ENCODE measurements at places on chromosomes 1 and 21.

GRCh38 chr1:4944911-4945310, 290.5 kb downstream of the AJAP1 start:
- DNase-seq: no peak

- no peak for DNase-seq
Observed at GRCh38 chr21:38631676-38632075, 133.4 kb upstream of the ERG start.

DNA sequence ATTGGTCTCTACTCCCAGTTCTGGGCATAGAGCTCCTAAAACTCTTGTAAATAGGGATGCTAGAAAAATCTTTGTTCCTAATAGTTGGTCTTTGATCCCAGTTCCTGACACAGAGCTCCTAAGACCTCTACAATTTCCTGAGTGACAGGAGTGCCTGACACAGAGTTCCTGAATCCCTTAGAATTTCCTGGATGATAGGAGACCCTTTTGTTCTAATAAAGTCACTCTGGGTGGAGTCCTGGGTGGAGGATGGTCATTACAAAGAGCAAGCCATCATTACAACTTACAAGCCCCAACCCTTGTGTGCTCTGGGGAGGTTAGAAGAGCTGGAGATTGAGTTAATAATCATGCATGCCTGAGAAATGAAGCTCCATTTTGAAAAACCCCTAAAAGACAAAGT, 58.4 kb downstream of the ZZZ3 start:
- DNase-seq: no peak

DNA sequence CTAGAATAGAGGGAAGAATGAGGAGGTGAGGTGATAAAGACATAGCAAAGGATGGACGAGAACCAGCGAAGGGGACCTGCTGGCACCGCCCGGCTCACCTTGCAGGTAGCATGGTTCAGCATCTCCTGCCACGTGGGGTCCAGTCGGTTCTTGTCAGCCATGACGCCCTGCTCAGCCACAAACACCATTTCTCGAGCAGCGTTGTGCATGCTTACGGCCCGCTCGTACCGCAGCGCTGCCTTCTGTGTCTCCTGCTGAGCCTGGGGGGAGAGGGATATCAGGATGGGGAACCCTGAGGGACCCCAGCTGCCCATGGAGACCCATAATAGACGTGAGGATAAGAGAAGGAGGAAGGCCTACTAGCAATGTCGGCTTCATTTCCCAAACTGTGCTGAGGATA, 11.4 kb downstream of the SH3BP5L start:
- no peak for DNase-seq

DNA sequence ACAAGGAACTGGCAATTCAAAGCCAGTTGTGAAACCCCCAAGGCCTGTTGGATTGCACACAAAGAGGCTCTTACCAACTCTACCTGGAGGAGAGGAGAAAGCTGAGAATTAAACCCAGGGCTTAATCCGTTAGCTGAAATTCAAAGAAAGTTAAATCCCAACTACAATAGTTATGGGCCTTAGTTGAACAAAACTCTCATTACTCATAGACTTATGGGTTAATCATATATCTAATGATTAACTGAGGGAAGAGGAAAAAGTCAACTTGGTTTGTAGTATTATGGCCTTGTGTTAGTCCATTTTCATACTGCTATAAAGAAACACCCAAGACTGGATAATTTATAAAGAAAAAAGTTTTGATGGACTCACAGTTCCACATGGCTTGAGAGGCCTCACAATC, 838.2 kb upstream of the ADGRL2 start:
- no peak for DNase-seq

DNA sequence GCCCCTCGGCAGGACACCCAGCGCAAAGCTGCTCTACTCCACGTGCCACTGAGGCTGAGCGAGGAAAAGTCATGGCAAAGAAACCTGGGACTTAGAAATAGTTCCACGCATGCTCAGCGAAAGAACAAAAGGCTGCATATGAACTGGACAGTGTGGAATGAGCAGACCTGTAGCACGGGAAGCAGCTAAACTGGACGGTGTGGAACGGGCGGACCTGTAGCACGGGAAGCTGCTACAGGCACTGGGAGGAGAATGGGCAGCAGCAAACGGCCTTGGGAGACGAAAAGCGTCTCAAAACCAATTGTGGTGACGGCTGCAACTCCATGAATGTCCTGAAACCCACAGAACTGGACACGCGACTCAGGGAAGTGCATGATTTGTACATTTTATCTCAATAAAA, 15.6 kb downstream of the SSU72 start:
- DNase-seq: no peak

- DNase-seq: no peak
Observed at GRCh38 chr1:234911787-234912186, 216.8 kb downstream of the TOMM20 start.

- DNase-seq: no peak
Observed at GRCh38 chr1:13516606-13517005, 2.8 kb upstream of the LRRC38 start.

- DNase-seq: no peak
Observed at GRCh38 chr1:171310661-171311087, 3.3 kb upstream of the FMO4 start.

- peak; percentile 86 for DNase-seq
Observed at GRCh38 chr21:33109574-33110339, 39.8 kb downstream of the OLIG1 start.

DNA sequence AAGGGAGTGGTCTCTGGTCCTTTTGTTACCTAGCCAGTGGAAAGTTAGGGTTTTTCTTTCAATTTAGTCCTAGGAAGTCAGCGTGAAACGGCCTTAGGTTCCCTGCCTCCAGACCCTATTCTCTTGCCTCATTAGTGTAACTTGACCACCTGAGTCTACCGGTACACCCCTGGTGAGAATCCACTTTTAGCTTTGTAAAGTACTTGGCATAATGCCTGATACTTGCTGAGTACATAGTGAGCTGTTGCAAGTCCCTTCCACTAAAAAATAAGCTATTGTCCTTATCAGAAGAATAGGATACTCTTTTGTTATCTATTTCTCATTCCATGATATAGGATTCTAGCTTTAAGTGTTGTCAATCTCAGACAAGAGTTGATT, 228.8 kb downstream of the ST6GALNAC3 start:
- DNase-seq: no peak

DNA sequence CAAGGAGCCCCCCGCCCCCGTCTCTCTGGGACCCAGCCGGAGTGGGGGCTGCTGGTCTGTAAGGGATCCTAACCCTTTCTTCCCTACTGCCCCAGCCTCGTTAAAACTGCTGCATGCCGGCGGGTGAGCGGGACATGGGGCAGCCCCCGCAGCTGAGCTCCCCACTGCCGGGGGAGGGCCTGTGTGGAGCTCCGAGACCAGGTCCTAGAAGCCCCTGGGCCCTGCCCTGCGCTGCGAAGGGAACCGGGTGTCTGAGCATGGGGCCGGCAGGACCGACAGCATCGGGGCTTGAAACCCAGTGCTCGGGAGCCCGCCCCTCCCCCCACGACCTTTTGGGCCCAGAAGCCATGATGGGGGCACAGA, 9.2 kb upstream of the COL6A1 start:
- peak; percentile 37 for DNase-seq

DNA sequence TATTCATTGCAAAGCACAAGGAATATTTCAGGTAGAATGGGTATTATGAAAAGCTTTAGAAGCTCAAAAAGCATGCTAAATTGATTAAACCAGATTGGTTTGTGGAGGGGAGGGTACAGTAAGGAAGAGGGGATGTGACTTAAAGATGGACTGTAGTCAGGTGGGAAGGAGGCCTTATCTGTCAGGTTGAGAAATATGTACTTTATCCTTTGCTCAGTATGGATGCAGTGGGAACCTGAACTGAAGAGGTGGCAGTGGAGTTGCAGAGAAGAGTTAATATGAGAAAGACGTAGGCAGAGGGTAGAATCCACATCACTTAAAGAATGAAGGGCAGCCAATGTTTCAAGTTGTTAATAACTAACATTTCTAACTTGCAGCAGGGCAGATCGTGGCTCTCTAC, 44.1 kb downstream of the SNX7 start:
- no peak for DNase-seq

GRCh38 chr1:33111965-33112364, 31.0 kb downstream of the AZIN2 start:
- no peak for DNase-seq
